ENCODE measurements at places on chromosomes 5 and 9. TPM values are rescaled to one million over a fixed set of nuclear protein-coding genes. Genes with fewer than 3 reads are reported as not detected.

DNA sequence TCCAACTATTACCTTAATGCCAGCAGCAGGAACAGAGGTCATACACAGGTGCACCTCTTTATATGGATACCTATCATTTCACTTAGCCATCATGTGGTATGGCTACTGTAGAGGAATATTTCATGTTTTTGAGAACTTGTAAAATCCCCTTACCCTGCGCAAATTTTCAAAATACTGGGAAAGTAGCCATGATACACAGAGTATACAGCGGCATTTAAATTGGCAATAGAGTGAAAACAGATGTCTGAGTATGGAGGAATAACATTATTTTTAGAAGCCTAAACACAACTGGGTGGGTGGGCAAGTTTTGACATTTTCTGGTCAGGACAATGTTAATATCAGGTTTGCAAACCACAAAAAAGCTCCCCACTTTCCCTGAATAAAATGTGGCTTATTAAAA is 109.5 kb downstream of the SMIM23 start:
- DNase-seq, result no peak

GRCh38 chr5:65262649-65263059 is 219.1 kb downstream of the ADAMTS6 start:
- peak; percentile 87 for DNase-seq

- peak; percentile 89 for DNase-seq
Observed at GRCh38 chr5:317086-317811, 4.3 kb upstream of the AHRR start.

DNA sequence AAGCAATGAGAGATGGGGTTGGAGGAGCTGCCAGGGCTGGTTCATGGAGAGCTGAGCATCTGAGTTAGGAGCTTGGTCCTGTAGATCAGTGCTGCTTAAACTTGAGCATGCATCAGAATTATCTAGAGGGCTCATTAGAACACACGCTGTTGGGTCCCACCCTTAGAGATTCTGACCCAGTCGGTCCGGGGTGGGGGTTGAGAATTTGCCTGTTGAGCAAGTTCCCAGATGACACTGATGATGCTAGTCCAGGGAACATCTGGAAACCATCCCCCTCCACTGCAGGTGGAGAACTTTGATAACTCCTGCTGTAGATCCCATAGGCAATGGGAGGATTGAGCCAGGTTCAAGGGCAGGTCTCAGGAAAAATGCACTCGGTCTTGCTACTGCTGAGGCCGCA is 158.0 kb upstream of the KLF4 start:
- DNase-seq, result no peak

DNA sequence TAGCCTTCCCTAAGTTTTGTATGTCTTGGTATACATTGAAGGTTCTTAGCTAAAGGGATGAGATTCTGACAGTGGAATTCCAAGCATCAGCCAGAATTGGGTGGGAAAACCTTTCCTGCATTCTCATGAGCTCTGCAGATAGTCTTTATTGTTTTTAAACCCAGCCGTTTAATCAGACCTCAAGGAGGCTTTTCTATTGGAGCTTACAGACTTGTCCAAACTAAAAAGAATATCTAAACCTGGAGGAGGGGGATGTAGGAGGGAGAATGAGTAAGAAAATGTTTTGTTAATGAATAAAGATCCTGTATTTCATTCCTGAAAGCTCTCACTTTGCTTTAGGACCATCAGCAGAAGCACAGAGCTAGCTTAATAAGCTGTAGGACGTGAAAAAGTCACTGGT is 41.7 kb downstream of the EBF1 start:
- DNase-seq, result peak; percentile 23

The LCN9 gene
- not detected for total RNA-seq

The GABRA6 gene
- total RNA-seq, result not detected

DNA sequence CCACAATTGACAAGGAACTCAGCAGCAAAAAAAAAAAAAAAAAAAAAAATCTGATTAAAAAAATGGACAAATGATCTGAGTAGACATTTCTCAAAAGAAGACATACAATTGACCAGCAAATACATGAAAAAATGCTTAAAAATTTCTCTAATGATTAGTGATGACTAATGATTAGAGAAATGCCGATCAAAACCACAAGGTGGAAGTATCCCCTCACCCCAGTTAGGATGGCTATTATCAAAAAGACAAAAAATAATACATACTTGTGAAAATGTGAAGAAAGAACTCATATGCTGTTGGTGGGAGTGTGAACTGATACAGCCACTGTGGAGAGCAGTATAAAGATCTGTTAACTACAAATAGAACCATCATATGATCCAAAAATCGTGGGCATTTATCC is 245.3 kb downstream of the OSTF1 start:
- no peak for DNase-seq

The WNK2 gene
- not detected for total RNA-seq

DNA sequence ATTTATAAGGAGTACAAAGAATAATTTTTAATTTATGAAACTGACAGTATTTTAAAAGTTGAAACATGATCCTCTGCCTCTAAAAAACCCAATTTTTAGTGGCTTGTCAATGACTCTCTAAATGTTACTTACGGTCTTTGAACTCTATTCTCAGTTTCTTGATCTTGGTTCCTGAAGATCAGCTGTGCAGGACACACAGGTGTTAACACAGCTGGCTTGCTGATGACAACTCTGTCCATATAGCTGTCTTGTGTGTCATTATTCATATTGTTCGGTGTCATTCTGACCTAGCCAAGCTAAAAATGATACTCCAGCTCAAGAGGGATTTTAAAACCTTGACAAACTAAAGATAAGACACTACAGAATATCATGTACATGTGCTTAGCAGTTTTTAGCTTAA is 314.5 kb downstream of the CCDC171 start:
- DNase-seq, result no peak

GRCh38 chr5:83973925-83974815 is 253.5 kb upstream of the HAPLN1 start:
- DNase-seq, result peak; percentile 2

- DNase-seq, result peak; percentile 96
Observed at GRCh38 chr9:133356391-133357091, at the start of the genes SURF1 and SURF2. SURF1 (minus strand) TSS chr9:133356487; CDS start chr9:133356453, 34 bp downstream. SURF2 (plus strand) TSS chr9:133356550; CDS start chr9:133356593, 43 bp downstream.

GRCh38 chr9:127351182-127352166 is 45.5 kb upstream of the SLC2A8 start:
- DNase-seq, result no peak

DNA sequence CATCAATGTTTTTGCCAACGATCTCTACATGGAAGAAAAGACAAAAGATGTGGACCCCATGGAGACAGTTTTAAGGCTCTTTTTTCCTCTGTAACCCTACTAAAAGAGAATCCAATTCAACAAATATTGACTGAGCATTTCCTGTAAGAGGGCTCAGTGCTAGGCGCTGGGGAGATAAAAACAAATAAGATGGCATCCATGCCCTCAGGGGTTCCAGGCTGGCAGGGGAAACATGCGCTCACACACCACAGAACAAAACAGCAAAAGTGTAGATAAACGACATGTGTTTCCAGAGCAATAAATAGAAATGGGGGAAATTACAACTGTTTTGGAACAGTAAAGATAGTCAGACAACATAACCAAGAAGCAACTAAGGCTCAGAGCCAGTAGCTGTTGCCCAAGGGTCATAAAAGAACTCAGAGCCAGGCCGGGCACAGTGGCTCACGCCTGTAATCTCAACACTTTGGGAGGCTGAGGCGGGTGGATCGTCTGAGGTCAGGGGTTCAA is 25.2 kb downstream of the ZNF608 start:
- DNase-seq, result no peak

DNA sequence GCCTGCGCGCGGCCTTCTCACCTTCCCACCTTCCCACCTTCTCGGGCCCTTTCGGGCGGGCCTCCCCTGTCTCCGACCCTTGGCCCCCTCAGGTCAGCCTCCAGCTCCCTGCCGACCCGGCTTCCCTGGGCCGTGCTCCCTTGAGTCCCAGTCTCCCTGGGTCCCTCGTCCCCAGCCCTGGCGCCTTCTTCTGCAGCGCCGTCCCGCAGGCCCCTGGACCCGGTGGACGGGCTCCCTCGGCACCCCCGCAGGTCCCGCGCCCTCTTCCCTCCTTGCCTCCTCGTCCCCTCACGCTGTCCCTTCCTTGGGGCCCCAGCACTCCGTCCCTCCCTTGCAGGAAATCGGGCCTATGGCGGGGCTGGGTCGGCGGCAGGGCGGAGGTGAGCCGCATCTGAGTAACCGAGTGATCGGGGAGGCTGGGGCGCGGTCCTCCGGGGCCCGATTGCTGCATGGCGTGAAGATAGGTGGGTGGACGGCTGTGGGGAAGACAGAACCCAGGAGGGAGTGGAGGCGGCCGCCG is 7.6 kb downstream of the ARPC5L start:
- peak; percentile 73 for DNase-seq

The ACSL6 gene
- total RNA-seq, result 0.11 TPM

GRCh38 chr5:112863549-112863948 is 2.5 kb downstream of the SRP19 start:
- no peak for DNase-seq

DNA sequence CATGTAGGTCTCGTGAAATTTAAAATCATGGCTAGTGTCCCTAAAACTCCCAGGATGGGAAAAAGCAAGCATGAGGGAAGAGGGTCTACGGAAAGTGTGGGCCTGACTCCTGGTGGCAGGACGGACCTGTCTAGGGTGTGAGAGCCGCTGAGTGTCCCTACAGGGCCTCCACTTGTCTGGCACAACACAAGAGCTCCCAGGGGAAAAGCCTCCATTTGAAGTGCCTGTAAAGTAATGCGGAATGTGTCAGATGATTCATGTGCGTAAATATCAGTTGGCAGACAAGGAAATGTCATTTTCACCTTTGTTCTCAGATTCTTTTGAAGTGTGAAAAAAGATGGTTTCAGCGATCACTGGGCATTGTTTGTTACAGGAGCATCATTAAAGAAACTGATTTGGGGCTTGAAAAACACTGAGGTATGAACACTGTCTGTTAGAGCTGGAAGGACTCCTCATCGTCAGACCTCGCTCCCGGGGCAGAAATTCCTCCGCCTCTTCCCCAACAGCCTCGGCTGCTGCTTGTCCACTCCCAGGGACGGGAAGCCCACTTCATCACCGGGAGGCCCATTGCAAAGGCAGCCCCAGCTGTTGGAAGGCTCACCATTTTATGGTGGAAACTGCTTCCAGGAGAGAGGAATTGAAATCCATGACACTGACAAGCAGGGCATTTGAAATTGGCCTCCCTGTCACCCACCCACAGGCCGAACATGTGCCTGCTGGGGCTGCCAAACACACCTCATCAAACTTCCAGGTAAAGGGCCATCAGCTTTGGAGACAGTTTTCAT is 240.8 kb downstream of the FSTL4 start:
- DNase-seq, result no peak

GRCh38 chr5:154793599-154794524 is 38.7 kb downstream of the LARP1 start:
- DNase-seq, result no peak

The SGCD gene
- 67.0 TPM for total RNA-seq

- DNase-seq, result peak; percentile 87
Observed at GRCh38 chr5:140324617-140325241, 21.7 kb downstream of the HBEGF start.
